Vagina (tissue), 2 donors: ENCODE measurements at places on chromosomes 2 and 18. TPM values are rescaled to one million over a fixed set of nuclear protein-coding genes. Genes with fewer than 3 reads are reported as not detected.

Gene PCARE
- total RNA-seq, result not detected

Gene RASGRP3
- total RNA-seq, result 4.2 TPM

Gene CFAP210
- 0.49 TPM for total RNA-seq

Gene MAPK4
- total RNA-seq, result 2.2 TPM

DNA sequence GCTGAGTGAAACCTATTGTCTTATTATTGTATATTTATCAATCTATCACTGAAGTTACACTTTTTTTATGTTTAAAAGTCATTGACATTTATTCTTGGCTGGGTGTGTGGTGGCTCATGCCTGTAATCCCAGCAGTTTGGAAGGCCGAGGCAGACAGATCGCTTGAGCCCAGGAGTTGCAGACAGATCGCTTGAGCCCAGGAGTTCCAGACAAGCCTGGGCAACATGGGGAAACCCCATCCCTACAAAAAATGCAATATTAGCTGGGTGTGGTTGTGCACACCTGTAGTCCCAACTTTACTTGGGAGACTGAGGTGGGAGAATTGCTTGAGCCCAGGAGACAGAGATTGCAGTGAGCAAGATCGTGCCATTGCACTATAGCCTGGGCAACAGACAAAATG is 97.8 kb downstream of the EPC2 start:
- no peak overlapping the region for H3K4me3 ChIP-seq
- DNase-seq, result no peak
- peaks cover 17% of the 10 kb centered on the region for H3K4me1 ChIP-seq

DNA sequence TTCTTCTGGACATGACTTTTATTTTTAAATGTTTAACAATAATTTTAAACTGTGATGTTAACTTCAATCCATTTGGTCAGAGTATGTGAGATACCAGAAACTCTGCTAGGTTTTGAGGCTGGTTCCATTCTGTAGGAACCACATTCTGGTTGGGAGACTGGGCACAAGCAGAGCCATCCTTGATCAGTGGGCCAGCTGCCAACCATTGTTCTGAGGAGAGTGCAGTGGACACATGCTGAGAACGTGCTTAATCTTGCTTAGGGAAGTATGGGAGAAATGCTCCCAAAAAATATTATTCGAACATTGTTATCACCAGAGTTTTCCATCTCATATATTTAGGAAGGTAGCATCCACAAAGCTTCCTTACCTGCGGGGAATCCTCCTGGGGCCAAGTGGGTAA is 155.8 kb downstream of the RTN4 start:
- no peak overlapping the region for H3K4me3 ChIP-seq
- no peaks in the 10 kb centered on the region for H3K36me3 ChIP-seq
- no peak for DNase-seq
- no peaks in the 10 kb centered on the region for H3K27me3 ChIP-seq

- H3K4me3 ChIP-seq, result peak within 1 kb of the TSS; percentile 28
- no peak for DNase-seq
- no peaks in the 10 kb centered on the region for H3K27me3 ChIP-seq
- peak within 1 kb of the TSS; percentile 25 for H3K27ac ChIP-seq
- H3K4me1 ChIP-seq, result no peaks in the 10 kb centered on the region
These were observed at the start of gene CYTIP for GRCh38 chr2:157443795-157444640. Gene CYTIP (minus strand): TSS chr2:157444089. CDS start chr2:157444020, 69 bp downstream.

- H3K4me3 ChIP-seq, result no peak overlapping the region
- DNase-seq, result no peak
- no peaks in the 10 kb centered on the region for H3K27me3 ChIP-seq
- no peak overlapping the region for H3K27ac ChIP-seq
These were observed 331.7 kb downstream of the MEIS1 start for GRCh38 chr2:66766582-66766981.

- DNase-seq, result no peak
- peaks cover 74% of the 10 kb centered on the region for H3K4me1 ChIP-seq
- H3K36me3 ChIP-seq, result no peaks in the 10 kb centered on the region
- H3K27ac ChIP-seq, result no peak overlapping the region
- H3K27me3 ChIP-seq, result no peaks in the 10 kb centered on the region
- H3K4me3 ChIP-seq, result no peak overlapping the region
These were observed 33.8 kb downstream of the ACVR1 start for GRCh38 chr2:157842106-157842879.

- H3K4me1 ChIP-seq, result peaks cover 13% of the 10 kb centered on the region
- H3K27me3 ChIP-seq, result no peaks in the 10 kb centered on the region
- no peak for DNase-seq
These were observed 15.1 kb downstream of the DOCK10 start for GRCh38 chr2:225027061-225027762.

DNA sequence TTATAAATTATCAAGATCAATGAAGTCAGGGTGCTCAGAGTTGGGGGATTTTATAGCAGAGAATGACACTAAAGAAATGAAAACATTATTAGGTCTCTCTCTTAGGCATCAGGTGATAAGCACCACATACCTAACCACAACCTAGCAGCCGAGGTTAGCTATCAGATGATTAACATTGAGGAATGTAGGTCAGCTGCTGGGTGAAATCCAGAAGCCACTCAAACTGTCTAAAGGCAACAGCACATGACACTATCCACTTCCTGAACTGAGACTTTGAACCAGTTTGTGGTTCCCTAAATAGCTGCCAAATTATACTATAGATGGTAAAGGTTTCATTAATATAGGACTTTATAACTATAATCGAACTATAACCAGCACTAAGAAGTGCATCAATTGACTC is 4.7 kb downstream of the EPG5 start:
- H3K27me3 ChIP-seq, result no peaks in the 10 kb centered on the region
- peaks cover 36% of the 10 kb centered on the region for H3K4me1 ChIP-seq
- DNase-seq, result no peak
- H3K36me3 ChIP-seq, result no peaks in the 10 kb centered on the region
- H3K27ac ChIP-seq, result no peak overlapping the region

DNA sequence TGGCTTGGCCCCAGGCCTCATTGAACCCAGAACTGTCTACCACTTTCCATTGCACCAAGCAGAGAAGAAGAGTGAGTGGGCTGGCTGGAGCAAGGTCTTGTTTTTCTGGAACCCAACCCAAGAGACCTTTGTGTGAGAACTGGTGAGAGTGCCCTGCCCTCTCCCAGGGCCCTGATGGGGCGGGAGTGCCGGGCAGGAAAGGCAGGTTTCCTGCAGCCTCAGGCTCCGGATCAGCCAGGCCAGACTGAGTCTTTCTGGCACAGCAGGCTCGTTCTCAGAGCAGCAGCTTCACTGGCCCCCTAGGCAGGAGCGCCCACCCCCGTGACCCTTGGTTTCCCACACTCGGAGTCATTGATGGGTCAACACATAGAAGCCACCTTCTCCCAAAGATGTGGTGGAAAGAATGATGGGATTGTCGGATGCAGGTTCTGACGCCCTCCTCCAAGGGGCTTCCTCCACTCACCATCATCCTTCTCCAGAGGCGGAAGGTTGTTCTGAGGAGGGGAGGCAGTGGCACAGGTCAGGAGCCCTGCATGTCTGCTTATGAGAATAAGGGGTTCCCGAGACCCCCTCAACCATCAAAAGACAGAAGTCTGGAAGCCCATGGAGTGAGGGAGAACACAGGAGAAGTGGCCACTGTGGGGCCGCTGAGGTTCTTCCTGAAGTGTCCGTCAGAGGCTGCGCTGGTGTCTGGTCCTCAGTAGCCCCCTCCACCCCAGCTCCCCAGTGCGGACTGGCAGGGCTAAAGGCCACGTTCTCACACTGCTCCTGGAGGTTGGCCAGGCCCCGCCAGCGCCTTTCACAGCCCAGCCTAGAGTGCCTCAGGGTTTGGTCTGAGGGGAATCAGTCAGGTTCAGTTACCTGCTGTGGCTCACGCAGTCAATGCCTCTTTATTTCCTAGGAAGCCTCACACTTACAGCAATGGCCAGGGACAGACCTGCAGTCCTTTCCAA is 62.8 kb upstream of the LAPTM4A start:
- H3K27ac ChIP-seq, result peak overlapping the region; percentile 36
- no peaks in the 10 kb centered on the region for H3K36me3 ChIP-seq
- no peak overlapping the region for H3K4me3 ChIP-seq
- no peak for DNase-seq
- peaks cover 21% of the 10 kb centered on the region for H3K4me1 ChIP-seq

DNA sequence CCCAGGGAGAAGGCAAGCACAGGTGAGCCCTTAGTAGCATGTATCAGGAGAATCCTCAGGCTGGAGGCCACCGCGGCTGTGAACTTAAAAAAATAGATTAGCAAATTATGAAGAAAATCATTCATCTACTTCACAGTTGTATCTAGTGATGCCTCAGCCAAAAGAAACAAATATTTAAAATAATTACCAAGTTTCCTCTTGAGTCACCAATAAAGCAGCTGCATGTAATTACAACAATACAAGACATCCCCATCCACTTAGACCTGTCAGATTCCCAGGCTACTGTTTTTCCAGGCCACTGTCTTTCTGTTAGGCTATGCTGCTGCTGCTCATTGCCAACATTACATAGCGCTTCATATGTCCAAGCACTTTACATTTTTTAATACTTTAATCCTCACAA is 54.6 kb upstream of the PHLPP1 start:
- no peak overlapping the region for H3K4me3 ChIP-seq
- H3K27me3 ChIP-seq, result no peaks in the 10 kb centered on the region
- no peak for DNase-seq
- no peak overlapping the region for H3K27ac ChIP-seq

GRCh38 chr2:45332094-45332493 is 279.0 kb downstream of the SRBD1 start:
- H3K27ac ChIP-seq, result no peak overlapping the region
- DNase-seq, result no peak
- no peaks in the 10 kb centered on the region for H3K4me1 ChIP-seq
- no peaks in the 10 kb centered on the region for H3K36me3 ChIP-seq
- no peaks in the 10 kb centered on the region for H3K27me3 ChIP-seq

GRCh38 chr2:238693337-238694093 is 154.4 kb upstream of the TWIST2 start:
- H3K4me1 ChIP-seq, result peaks cover 22% of the 10 kb centered on the region
- peak; percentile 76 for DNase-seq
- H3K4me3 ChIP-seq, result no peak overlapping the region
- H3K27ac ChIP-seq, result no peak overlapping the region

DNA sequence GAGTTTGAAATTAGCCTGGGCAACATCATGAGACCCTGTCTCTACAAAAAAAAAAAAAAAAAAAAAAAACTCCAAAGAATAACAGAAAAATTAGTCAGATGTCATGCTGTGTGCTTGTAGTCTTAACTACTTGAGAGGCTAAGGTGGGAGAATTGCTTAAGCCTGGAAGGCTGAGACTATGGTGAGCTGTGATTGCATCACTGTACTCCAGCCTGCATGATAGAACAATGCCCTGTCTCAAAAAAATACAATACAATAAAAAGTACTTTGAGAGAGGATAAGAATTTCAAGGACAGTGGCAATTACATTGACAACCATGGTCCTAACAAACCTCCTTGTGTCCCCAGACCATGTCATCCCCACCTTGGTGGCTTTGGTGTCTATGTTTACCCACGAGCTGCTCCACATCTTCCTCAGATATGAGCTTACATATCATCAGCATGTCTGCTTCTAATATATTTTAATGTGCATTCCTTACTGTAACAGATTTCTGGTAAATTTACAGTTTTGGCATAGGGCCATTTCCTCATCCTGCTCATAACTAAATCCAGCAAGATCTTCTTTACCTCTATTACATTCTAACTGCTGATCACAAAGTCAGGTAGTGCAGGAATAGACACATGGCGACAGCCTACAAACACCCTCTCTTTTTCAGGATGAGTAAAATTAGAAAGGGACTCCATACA is 437.7 kb upstream of the HNRNPA3 start:
- no peak overlapping the region for H3K27ac ChIP-seq
- H3K36me3 ChIP-seq, result no peaks in the 10 kb centered on the region
- H3K4me3 ChIP-seq, result no peak overlapping the region
- no peaks in the 10 kb centered on the region for H3K27me3 ChIP-seq
- H3K4me1 ChIP-seq, result no peaks in the 10 kb centered on the region

DNA sequence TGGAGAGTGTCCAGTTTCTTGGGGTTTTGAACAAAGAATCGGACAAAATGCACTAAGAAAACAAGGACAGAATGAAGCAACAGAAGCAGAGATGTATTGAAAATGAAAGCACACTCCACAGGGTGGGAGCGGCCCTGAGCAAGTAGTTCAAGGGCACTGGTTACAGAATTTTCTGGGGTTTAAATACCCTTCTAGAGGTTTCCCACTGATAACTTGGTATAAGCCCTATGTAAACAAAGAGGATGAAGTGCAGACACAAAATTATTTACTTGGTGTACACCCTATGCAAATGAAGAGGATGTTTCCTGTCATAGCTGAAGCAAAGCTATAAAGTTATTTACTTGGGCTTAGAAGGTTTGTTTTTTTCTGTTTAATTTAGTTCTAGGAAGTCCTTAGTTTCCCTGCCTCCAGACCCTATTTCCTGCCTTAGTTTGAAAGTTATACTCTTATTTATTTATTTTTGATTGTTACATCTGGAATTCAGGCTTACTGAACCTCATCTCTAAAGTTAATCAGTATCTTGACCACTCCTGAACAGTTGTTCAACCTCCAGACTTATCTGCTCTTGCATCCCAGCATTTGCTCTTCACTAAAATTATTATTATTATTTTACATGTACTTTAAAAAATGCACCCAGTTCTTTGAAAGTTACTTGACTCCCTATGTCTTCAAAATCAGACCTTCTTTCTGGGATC is 193.5 kb downstream of the SPP2 start:
- no peaks in the 10 kb centered on the region for H3K27me3 ChIP-seq
- no peaks in the 10 kb centered on the region for H3K36me3 ChIP-seq
- no peak for DNase-seq
- H3K4me3 ChIP-seq, result no peak overlapping the region
- H3K4me1 ChIP-seq, result no peaks in the 10 kb centered on the region

- H3K36me3 ChIP-seq, result no peaks in the 10 kb centered on the region
- no peaks in the 10 kb centered on the region for H3K4me1 ChIP-seq
- H3K27me3 ChIP-seq, result no peaks in the 10 kb centered on the region
- no peak overlapping the region for H3K4me3 ChIP-seq
- no peak overlapping the region for H3K27ac ChIP-seq
These were observed 152.6 kb upstream of the KYNU start for GRCh38 chr2:142724713-142725349.

- DNase-seq, result no peak
- H3K27me3 ChIP-seq, result no peaks in the 10 kb centered on the region
- H3K4me1 ChIP-seq, result no peaks in the 10 kb centered on the region
- no peaks in the 10 kb centered on the region for H3K36me3 ChIP-seq
- no peak overlapping the region for H3K4me3 ChIP-seq
These were observed 26.1 kb downstream of the KIF5C start for GRCh38 chr2:148901142-148901541.
